Fibroblast of the aortic adventitia (primary cell): ENCODE measurements at places on chromosomes 1 and 21. TPM values are rescaled to one million over a fixed set of nuclear protein-coding genes. Genes with fewer than 3 reads are reported as not detected.

DNA sequence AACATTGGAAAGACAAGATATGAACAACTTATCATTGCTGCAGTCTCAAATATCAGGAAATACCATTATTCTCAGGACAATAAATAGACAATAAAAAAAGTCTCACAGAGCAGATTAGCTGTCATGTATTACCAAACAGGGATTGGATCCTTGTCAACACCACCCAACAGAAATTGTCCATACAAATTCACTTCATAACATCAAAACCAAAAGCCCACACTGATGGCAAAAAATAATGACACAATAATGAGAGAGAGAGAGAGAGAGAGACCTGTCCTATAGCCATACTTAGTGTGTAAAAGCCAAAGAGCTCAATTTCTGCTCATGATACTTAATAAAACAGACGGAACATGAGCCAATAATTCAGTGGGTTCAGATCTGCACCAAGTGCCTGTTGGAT is 96.5 kb downstream of the PPIAL4G start:
- no peak for DNase-seq

MYCL gene
- total RNA-seq, result 0.41 and 0.81 TPM in 2 replicates

OR10J1 gene
- total RNA-seq, result not detected in 2 replicates

- no peak for DNase-seq
Measured at GRCh38 chr21:25885405-25885804, 150.6 kb downstream of the GABPA start.

DNA sequence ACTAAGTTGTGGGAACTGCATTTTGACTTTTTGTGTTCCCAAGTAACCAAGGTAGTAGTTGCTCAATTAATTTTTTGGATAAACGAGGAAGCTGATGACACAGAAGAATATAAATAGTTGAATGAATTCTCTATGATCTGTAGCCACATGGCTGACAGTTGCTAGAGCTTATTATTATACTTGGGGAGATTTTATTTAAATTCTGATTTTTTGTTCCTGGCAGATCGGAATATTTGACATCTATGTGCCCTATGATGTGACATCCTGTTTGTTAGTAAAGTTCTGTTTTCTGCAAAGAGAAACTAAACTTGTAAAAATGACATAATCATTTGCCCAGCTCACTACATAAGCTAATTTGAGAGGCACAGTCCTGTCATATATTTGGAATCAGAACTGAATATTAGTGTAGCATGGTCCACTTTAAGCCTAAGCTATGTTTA is 9.7 kb upstream of the LYST start:
- DNase-seq, result no peak

- no peak for DNase-seq
Measured at GRCh38 chr21:37742115-37742514, 174.1 kb downstream of the KCNJ6 start.

MAP3K7CL gene
- total RNA-seq, result 6.9 and 18.7 TPM in 2 replicates

DNA sequence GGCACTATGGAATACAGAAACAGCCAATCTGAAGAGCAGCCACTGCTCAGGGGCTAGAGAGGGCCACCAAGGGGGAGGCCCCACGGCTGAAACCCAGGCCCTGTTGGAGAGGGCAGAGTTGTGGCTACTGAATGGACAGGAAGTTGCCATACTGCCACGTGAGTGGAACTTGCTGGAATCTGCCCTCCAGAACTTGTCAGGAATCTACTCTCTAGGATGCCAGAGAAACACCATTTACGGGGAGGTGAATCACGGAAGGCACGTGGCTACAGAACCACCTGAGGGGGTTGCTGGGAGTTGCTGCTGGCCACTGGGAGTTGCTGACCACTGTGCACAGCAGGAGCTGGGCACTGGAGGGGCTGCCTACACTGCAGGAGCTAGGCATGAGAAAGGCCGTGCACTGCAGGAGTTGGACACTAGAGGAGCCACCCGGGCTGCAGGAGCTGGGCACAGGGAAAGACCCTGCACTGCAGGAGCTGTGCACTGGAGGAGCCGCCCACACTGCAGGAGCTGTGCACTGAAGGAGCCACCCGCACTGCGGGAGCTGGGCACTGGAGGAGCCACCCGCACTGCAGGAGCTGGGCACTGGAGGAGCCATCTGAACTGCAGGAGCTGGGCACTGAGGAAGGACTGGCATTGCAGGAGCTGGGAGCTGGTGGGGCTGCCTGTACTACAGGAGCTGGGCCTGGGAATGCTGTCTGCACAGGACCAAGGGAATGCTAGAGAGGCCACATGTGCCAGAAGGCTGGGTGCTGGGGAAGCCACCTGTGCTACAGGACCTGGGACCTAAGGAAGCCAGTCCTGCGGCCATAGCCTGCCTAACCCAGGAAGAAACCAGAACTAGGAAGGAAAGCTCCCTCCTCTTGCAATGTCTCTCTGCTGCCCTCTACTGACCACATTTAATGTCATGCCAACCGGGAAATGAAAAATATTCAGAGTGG is 343.4 kb downstream of the MATN1 start:
- peak; percentile 80 for DNase-seq
